ENCODE measurements at places on chromosomes 13 and 19. TPM values are rescaled to one million over a fixed set of nuclear protein-coding genes. Genes with fewer than 3 reads are reported as not detected.

Gene CERS1
- total RNA-seq = 10.5 TPM

Gene CYP2S1
- not detected for total RNA-seq

- DNase-seq = no peak
Measured at GRCh38 chr19:29965492-29965891, 23.5 kb downstream of the URI1 start.

- no peak for DNase-seq
Measured at GRCh38 chr19:44725684-44726083, 22.8 kb upstream of the BCL3 start.

GRCh38 chr13:61830475-61830874 lies 414.8 kb upstream of the PCDH20 start:
- no peak for DNase-seq

DNA sequence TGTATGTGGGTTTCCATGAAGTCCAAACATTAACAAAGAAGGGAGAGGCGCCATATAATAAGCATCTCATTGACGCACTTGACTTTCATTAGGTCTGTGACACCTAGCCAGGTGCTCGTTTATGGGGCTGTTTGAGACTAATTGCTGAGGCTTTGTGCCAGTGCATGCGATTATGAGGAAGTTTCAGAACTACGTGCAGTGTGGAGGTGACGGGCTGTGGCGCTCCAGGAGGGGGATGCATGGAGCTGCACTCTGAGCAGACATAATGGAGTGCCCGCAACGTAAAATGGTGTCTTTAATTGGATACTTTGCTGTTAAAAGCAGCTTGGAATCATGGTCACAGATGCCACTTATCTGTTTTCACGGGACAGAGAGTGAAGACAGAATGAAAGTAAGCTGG lies 223.2 kb downstream of the FGF9 start:
- DNase-seq = no peak

- DNase-seq = peak; percentile 63
Measured at GRCh38 chr19:13849991-13850909, 26.7 kb upstream of the NANOS3 start.

Gene BRME1
- 0.56 TPM for total RNA-seq
